ENCODE measurements at places on chromosomes 4 and X.

DNA sequence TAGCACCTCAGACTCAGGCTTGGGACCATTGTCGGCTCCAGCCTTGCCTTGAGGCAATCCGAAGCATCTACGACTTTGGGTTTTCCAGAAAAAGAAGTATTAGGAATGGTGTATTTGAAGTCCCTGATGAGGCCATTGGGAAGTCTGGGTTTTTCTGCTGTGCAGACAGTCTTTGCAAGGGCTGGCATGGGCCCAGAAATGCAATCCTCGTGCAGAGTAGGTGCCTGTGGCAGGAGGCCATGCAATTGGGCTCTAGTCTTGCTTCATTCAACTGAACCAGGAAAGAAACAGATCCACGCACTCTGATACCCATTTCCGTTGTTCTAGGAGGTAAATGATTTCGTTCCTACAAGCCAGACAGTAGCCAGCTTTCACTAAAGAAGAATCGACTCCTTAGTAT is 12.4 kb downstream of the ZFP92 start:
- no peak for DNase-seq

GRCh38 chrX:153578200-153578835 is 20.6 kb downstream of the CCNQ start:
- DNase-seq = no peak

GRCh38 chr4:133379681-133380438 is 230.8 kb downstream of the PCDH10 start:
- DNase-seq = no peak

GRCh38 chrX:136816975-136817374 is 36.2 kb upstream of the ARHGEF6 start:
- DNase-seq = no peak

GRCh38 chr4:128653527-128654444 is 155.7 kb upstream of the JADE1 start:
- DNase-seq = peak; percentile 37

GRCh38 chrX:39840133-39840532 is 257.6 kb downstream of the BCOR start:
- DNase-seq = no peak

DNA sequence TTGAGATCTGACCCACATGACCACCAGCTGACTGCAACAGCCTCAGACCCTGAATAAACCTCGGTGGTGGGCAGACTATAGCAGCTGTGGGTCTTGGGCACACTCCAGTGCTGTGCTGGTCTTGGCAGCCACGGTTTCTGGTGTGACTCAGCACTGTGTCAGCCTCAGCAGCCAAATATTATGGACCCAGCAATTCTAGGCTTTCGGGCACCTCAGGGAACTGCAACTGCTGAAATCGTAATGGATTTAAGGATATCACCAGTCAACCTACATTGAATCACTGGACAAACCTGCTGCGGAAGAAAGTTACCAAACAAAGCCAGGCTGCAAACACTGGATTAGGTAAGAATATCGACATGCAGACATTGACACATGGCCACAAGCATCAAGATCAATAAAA is 10.5 kb upstream of the UBE2NL start:
- no peak for DNase-seq

DNA sequence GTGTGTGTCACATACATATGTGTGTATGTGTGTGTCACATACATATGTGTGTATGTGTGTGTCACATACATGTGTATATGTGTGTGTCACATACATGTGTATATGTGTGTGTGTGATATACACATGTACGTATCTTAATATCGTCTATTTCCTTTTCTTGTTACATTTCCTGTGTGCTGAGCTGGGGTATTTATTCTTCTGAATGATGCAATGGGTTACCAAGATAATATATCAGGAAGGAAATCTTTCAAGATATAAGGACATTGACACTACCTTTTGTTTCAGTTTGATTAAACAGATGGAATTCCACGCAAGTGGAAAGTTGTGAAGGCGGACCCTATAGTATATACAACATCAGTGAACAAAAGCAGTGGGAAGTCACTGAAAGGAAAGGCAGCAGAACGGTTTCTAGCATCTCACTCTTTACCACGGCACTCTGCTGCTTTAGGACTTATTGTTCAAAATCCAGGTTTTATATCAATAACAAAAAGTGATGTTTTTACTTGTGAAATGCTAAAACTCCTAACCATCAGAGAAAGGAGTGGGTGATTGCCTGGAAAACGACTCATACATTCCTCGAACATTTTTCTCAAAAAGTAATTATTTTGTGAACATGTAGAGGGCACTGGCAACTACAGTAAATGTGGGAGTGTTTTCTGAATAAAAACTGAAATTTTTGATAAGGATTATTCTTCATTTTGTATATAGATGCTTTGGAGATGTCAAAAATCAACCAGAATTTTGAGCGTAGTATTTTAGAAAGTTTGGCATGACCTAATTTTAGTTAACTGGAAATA is 43.1 kb upstream of the IL21 start:
- no peak for DNase-seq

DNA sequence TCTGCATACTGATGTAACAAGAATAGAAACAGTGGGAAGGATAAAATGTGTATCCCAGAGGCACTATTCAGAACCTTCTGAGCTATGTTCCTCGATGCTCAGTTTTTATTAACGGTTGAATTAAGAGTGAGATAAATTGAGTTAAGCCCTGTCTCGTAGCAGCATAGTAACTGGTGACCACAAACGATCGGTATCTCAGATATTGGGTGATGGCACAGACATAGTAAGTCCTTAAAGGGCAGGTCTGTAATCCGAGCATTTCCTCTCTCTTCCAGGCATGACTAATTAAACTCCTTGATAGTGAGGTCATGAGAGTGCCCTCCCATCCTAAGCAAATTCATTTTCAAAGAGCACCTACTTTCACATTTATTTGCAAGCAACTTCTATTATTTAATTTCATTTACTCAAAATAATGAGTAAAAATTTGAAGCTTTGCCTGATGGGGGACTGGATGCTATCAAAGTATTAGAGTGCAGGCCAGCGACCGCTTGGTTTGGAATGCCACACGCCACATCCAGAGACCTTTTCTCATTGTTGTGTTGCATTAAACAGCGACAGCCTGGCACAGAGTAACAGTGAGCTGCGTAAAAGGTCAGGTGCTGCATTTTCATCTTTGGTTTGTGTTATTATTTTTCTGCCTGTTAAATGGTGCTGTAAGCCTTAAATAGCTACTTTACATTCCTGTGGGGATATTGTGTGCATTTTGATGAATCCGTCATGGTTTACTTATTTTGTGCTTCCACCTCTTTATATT is 101.9 kb downstream of the PCDH7 start:
- no peak for DNase-seq

- DNase-seq = no peak
Observed at GRCh38 chrX:79270401-79270800, 96.7 kb downstream of the ITM2A start.

DNA sequence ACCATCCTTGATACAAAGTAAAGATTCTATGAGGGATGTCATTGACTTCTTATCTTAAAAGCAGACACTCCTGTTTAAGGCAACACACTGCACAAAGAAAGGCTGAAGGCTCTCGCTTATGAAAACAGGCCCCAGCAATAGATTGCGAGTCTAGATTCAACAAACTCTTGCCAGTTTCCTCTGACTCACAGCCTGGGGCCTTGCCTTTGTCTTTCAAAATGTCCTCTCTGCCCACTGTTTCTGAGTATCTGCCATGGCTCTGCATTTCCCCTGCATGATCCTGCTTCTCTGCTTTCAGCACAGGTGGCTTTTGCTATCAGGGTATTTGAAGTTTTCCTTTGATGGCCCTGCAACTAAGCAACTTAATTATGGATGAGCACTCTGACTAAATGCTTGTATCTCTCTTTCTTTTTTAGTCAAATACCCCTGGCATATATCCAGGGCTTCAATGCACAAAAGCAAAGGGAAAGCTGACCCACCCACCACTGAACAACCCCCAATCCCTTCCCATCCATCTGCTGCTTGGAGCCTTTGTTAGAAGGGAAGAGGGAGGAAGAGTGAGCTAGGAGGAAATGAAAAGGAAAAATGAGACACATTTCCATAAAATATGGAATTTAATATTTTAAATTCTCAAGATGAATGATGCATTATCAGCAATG is 32.2 kb downstream of the NDP start:
- no peak for DNase-seq

DNA sequence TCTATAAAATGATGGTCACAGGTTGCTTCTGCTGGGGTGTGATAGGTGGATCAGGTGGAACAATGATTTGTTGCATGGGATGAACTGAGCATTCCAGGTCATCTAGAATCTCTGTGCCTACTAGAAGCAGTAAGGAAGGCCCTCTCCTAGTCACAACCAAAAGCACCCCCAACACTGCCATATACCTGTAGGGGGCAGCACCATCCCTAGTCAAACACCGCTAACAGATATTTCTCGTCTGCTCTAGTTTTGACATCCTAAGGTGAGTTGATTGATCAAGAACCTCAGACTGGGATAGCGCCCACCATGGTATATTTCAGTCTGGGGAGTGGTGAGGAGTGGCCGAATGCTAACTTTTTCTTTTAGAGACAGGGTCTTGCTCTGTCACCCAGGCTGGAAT is 160.2 kb downstream of the NHS start:
- DNase-seq = no peak

DNA sequence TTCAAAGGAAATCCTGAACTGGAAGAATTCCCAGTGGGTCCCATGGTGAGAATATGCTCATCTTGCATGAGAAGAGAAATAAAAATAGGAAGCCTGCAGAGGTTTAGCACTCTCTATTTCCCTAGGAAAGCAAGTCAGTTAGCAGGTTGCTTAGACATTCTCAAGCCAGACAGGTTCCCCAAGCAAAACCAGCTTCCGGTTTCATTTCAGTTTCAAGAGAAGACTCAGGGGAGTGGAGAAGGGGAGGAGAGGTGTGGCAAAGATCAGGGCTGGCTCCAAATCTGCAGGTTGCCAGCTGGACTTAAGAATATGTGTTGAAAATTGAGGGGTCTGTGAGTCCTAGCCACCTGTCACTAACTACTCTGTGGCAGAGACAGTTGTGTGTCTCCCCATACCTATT is 107.5 kb downstream of the CLNK start:
- no peak for DNase-seq

GRCh38 chr4:158046345-158046744 is 126.5 kb downstream of the GASK1B start:
- no peak for DNase-seq

- no peak for DNase-seq
Observed at GRCh38 chr4:26851129-26851528, 9.5 kb upstream of the STIM2 start.

GRCh38 chr4:83282049-83282535 is 2.5 kb downstream of the COQ2 start:
- peak; percentile 3 for DNase-seq

DNA sequence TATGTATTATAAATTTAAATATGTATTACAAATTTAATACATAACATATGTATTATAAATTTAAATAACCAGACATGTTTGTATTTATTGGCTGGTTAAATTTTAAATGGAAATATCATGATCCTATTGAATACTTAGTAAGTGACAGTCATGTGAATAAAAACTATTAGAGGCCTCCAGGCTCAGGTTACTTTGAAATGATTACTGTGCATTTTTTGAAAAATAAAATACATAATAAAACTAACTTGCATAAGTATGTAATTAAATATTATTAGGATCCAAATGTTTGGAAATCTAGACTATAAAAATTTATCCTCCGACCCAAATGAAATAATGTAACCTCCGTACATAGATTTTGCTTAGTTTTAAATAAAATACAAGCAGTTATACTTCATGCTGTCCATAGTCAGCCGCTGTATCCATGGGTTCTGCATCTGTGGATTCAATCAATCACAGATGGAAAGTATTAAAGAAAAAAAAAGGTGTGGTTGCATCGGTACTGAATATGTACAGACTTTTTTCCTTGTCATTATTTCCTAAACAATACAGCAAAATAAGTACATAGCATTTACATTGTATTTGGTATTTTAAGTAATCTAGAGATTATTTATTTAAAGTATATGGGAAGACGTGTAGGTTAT is 140.7 kb downstream of the WDFY3 start:
- DNase-seq = no peak

DNA sequence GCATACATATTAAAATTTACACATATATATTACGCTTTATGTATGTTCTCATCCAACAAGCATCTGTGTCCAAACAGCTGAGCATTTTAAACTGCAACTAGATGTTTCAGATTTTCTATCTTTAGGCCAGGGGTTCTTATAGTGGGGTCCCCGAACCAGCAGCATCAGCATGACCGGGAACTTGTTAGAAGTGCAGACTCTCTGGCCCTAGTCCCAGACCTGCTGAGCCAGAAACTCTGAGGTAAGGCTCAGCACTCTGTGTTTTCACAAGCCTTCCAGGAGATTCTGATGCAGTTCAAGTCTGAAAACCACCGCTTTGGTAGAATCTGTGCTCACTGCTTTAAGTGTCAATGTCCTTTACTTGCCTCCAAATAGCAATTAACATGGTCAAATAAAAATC is 266.2 kb upstream of the CASK start:
- DNase-seq = no peak

DNA sequence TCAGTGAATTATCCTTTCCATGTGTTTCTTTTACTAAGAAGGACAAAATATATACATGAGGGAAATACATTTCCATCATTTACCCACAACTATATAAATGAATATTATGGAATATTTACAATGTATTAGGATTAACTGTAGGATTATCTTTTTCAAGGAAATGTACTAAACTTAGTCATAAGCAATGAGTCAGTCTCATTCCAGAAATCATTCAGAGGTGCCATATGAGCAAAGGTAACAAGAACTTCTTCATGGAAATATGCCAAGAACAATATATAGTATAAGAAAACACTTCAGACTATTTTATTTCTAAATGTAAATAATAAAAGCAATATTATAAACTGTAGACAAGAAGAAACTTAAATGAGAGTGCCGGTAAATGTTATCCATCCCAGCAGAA is 67.1 kb downstream of the USP38 start:
- no peak for DNase-seq
